ENCODE measurements at places on chromosomes 7 and 10.

- no peak for DNase-seq
Observed at GRCh38 chr7:114658216-114658615, 243.6 kb downstream of the FOXP2 start.

DNA sequence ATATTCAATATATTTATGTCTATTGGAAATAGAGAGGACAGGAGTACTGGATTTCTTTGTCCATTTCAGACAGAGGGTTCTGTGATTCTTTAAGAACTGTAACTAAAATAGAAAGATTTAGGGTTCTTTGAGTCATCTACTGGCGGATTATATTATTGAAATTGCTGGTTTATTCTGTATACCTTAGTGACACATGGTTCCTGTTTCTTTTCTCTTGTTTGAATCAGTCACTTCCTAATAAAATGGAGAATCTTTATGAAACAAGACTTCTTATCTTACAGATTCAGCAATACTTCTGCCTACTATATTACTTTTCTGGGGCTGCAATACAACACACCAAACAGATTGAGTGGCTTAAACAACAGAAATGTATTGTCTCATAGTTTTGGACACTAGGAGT lies 20.8 kb upstream of the ZNF800 start:
- no peak for DNase-seq

- DNase-seq: no peak
Observed at GRCh38 chr10:3568983-3569382, 216.0 kb downstream of the KLF6 start.

- no peak for DNase-seq
Observed at GRCh38 chr7:115135769-115136410, 214.0 kb downstream of the MDFIC start.

DNA sequence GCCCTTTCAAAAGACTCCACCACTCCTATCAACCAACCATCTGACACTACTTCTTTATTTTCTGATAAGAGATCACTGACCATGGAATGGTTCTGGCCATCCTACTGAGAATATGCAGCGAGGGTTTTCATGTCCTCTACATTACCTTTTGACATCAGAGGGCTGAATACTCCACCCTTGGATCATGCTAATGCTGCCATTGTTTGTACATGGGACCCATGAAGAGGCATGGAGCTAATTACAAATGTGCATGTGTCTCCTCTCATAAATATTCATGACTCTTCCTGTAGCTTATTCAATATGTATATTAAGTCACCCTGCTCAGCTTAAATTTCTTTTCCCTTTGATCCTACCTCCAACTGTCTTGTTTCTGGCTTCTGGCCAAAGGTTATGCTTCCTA lies 1065.8 kb upstream of the GHITM start:
- no peak for DNase-seq

GRCh38 chr10:99315853-99316252 lies 13.3 kb upstream of the CNNM1 start:
- no peak for DNase-seq

DNA sequence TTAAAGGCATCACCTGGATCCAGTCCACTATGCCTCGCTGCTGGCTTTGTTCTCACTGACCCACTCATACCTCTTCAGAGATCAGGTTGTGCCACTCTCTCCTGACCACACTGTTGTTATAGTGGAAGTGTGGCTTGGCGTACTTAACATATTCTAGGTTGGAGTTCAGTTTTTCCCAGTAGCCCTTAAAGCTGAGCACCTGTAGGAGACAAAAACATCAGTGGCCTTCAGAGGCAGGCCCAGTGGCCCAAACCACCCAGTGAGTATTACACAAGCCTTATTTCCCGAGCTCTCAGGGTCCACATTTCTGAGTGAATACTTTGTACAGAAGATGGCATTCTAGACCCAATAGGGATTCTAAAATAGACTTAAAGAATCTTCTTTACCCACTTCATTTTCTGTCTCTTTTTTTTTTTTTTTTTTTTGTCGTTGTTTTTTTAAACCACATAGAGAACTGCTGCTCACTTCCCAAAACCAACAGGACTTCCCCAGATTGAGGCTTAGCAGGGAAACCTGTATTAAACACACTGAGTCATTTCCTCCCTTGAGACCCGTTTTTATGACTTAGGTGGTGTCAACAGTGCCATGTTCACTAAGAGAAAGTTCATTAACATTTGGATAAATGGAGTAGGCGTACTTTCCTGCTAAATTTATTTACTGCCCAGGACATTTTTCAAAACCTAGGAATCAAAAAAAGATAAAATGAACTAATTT lies 85.8 kb downstream of the GSAP start:
- no peak for DNase-seq

GRCh38 chr10:4763960-4764428 lies 62.0 kb upstream of the AKR1E2 start:
- DNase-seq: no peak

DNA sequence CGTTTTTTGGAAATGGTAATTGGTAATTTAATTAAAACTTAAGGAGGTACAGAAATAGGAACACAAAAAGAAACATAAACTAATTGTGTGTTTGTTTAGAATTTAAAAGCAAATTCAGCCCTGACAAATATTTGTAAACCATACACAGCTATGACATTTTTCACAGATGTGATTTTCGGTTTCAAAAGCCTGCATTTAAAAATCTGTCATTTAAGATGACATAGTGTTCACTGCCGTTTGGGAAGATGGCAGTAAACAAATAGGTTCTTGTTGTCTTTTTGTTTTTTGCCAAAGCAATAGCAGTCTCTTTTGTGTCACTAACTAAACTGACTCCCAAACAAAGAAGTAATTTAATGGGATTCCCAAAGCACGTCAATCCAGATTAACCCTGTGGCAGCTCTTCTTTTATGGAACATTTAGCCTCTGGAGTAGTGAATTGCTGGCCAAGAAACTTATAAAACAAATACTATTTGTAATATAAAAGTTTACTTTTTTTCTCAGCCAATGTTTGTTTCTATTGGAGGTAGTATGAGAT lies 697.6 kb downstream of the PHTF2 start:
- no peak for DNase-seq

DNA sequence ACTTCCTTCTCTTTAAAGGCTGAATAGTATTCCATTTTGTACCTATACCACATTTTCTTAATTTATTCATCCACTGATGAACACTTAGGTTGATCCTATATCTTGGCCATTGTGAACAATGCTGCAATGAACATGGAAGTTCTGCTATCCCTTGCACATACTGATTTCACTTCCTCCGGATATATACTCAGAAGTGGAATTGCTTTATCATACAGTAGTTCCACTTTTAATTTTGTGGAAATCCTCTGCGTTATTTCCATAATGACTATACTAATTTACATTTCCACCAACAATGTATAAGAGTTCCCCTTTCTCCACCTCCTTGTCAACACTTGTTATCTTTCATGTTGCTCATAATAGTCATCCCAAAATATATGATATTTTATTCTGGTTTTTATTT lies 312.6 kb downstream of the PLXDC2 start:
- DNase-seq: no peak

DNA sequence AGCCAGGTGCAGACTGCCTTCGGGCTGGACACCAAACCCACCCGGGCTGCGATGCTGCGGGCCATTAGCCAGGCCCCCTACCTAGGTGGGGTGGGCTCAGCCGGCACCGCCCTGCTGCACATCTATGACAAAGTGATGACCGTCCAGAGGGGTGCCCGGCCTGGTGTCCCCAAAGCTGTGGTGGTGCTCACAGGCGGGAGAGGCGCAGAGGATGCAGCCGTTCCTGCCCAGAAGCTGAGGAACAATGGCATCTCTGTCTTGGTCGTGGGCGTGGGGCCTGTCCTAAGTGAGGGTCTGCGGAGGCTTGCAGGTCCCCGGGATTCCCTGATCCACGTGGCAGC lies 50.0 kb downstream of the VWA2 start:
- no peak for DNase-seq

DNA sequence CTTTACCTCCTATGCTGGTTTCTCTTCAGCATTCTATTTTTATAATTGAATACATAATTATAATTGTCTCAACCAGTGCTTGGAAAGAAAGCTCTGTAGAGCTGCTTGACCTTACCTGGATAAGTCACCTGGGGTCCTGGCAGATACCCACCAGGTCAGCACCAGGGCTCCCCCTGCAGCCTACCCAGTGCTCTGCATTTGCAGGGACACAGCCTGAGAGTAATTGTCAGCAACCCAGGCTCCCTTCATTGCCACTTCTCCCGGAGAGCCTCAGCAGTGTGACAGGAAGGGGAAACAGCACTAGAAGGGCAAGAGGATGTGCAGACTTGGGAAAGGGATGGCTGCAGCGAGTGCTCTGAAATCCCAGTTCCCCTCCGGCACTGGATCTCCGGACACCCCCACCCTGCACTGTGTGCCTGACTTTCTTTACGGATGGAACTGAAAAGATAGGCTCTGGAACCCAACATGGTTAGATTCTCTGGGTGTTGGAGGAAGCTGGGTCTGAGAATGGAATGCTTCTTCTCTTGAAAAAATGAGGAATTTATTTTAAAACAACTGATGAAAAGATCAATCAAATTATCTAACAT lies 11.4 kb upstream of the PAX4 start:
- DNase-seq: no peak

DNA sequence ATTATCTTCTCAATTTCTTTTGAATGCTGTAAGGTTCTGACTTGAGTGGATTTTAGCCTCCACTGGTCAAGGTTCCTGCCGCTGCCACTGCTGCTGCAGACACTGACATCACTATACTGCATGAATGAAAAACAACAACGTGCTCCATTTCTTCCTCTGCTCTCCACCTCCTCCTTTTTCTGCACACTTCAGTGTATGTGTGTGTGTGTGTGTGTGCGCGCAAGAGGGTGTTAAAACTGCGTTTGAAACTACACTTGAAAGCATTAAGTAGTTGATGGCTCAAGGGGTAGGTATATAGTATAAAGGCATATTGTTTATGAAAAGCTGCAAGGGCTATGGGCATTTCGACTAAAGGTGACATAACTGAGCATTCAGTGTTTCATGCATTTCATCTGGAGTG lies 3.5 kb downstream of the GLCCI1 start:
- DNase-seq: no peak

DNA sequence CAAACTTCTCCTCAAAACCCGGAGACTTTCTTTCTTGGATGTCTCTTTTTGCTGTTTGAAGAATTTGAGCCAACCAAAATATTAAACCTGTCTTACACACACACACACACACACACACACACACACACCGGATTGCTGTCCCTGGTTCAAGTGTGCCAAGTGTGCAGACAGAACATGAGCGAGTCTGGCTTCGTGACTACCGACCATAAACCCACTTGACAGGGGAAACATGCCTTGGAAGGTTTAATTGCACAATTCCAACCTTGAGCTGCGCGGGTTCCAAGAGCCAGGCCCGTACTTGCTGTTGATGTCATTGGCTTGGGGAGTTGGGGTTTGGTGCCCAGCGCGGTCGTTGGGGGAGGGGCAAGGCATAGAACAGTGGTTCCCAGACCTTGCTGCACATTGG lies 1.7 kb downstream of the EGFR start:
- DNase-seq: no peak

- DNase-seq: no peak
Observed at GRCh38 chr10:6601246-6601805, 21.2 kb upstream of the PRKCQ start.

DNA sequence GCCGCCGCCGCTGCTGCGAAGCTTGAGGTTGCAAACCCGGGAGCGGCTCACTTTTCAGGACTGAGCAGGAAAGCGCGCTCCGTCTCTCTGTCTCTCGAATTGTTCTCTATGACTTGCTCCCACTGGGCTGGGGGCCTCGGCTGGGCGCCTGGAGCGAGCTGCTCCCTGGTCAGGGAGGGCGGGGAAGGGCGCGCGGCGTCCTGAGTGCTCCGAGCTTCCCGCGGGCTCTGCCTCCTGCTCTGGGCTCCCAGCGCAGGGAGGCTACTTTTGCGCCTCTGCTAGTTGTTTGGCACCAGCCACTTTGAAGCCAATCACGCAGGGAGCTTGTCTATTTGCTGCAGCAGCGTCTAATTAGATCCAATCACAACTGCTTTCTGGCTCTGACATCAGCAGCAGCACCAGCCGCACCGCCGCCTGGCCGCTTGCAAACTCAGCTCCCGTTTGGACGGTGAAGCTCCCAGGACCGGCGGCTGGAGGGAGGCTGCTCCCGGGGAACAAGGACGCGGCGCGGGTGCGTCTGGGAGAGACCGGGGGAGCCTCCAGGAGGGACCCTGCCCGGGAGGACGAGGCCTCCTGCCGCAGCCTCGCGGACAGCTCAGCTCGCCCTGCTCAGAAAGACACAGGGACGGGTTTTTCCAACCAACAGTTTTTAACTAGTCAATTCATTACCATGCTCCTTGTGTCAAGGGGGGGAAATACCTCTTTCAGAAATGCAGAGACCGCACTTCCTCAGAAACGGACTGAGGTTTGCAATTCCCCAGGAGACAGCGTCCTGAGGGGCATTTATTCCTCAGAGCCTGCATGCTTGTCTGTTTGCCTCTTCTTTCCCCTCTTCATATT lies at the start of gene ADARB2:
ADARB2 (minus strand) TSS at position 304 of the 840 bp plus-strand sequence.
- no peak for DNase-seq

DNA sequence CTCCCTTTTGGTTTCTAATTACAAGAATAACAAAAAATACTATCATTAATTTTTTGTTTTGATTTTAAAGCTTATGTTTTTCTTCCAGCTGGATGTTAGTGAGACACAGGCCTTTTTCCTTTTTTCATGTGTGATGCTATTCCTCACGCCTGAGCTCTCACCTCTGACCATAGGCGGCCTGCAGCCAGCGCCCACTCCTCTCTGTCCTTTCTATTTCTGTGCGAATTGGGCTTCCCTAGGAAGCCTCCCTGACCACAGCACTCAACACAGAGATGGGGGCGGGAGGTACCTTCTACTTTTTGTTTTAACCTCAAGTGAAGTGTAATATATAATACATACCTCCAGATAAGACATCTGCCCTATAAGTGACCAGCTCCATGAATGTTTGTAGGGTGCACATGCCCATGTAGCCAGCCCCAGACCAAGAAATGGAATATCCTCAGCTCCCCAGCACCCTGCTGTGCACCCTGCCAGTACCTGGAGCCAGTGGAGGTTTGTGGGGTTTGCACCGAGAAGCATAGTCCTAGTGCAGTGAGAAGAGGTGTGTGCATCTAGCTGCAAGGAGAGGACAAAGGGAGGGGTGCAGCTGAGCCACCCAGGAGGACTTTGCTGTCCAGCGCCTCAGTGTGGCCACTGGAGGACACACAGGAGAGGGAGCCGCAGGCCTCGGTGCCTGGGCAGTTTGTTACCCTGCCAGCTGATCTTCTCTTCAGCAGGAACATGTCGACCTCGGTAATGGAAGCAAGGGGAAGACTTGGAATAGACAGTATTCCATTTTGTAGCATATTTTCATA lies 38.5 kb downstream of the BNIP3 start:
- no peak for DNase-seq

DNA sequence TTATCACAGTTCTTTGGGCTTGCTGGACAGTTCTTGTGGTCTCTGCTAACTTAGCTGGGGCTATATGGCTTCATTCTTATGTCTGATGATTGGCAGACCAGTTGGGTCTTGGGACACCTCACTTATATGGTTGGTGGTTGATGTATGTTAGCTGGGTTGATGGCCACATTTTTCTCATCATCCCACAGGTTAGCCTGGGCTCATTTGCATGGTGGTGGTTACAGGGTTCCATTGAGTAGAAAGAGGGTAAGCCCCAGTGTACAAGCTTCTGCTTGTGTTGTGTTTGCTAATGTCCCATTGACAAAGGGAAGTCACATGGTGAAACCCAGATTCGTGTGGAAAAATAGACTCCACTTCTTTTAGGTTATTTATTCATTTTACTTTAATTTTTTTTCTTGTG lies 40.6 kb downstream of the TMEM60 start:
- no peak for DNase-seq

Measured in Jurkat, Clone E6-1 (cell line).